SK-N-MC (cell line): ENCODE measurements at places on chromosomes 7 and 10.

- DNase-seq = no peak
These were observed 114.8 kb upstream of the TCF7L2 start for GRCh38 chr10:112835217-112835715.

DNA sequence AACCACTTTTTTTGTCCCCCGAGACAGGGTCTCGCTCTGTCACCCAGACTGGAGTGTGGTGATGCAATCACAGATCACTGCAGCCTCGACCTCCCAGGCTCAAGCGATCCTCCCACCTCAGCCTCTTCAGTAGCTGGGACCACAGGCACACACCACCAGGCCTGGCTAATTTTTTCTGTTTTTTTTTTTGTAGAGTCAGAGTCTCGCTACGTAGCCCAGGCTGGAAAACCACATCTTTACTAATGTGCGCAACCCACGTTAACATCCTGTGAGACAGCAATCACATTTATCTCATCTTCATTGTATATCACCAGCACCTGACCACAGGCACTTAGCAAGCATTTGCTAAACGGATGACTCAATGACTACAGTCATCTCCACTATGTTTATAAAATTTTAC, 77.8 kb upstream of the ATP6V0A4 start:
- DNase-seq = no peak

- DNase-seq = no peak
These were observed 40.7 kb downstream of the OGDH start for GRCh38 chr7:44646921-44647636.

- DNase-seq = no peak
These were observed 77.9 kb downstream of the TMEM178B start for GRCh38 chr7:141151746-141152145.
